ENCODE measurements at places on chromosomes 13 and 19. TPM values are rescaled to one million over a fixed set of nuclear protein-coding genes. Genes with fewer than 3 reads are reported as not detected.

DNA sequence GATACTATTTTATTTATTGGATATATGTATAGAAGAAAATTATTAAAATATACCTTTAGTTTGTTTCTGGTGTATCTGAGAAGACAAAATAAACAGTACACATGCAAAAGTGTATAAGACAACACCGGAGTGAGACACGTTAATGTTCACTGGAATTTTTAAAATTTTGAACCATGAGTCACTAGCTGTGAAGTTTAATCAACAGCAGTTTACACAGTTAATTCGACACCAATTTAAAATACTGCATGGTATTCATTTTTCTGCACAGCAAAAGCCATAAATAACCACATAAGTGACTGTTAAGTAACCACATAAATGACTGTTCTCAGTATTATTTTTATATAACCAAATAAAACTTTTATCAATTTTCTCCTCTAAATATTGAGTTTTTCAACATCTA, 418.7 kb upstream of the NBEA start:
- DNase-seq: no peak

GRCh38 chr13:79811170-79811569, 330.2 kb downstream of the NDFIP2 start:
- no peak for DNase-seq

DNA sequence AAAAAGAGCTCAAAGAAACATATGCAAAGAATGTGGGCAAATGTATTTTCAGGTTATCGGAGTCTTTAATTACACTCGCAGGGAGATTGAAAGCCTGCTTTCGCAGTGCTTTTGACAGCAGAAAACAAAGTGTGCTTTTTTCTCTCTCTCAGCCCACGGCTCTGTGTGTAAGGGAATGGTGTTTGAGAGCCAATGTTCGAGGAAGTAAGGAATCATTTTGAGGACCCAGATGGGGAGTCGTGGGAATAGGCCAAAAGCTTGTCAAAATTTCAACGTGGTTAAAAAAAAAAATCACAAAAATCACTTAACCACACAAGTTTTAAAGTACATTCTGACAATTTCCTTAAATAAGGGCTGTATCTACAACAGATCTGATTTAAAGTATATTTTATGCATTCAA, 197.1 kb upstream of the IRS2 start:
- DNase-seq: no peak

The ZSCAN1 gene
- total RNA-seq: not detected

The IQCN gene
- 0.45 TPM for total RNA-seq

The PLPPR2 gene
- 7.9 TPM for total RNA-seq

The KCTD15 gene
- total RNA-seq: 8.9 TPM
